NB4 (cell line): ENCODE measurements at places on chromosomes 7 and 10.

DNA sequence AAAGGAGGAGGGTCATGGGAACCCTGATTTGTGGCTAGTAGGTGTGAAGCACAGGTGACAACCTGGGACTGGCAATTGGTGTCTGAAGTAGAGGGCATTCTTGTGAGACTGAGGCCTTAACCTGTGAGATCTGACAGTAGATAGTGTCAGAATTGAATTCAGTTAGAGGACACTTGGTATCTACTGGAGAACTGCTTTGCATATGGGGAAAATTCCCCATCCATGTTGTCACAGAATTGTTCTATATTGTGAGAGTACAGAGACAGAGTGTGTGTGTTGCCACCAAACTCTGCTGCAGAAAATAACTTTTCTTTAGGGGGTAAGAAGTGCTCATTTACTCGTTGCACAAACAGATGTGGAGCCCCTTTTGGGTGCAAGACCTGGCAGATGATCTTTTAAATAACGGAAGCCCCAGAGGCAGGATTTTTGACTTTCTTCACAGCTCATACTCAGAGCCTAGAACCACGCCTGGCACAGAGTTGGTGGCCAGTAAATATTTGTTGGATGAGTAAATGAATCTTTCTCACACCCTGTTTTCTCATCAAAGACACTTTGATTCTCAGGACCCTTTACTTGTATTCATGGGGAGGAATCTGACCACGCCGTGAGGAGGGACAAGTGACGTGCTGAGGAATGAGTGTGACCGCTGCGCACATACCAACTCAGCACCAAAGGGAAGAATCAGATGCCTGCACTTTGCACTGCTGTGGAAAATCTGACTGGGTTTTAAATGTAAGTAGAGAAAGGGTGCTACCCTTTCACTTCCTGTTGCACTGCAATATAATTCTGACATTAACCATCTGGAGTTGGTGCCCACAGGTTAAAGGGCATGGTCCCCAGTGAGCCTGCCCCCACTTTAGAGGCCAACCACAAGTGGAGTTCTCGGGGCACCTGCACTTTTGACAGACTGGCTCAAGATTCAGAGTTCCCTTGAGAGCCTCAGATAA, 39.2 kb upstream of the SDHAF3 start:
- peak; percentile 8 for DNase-seq

DNA sequence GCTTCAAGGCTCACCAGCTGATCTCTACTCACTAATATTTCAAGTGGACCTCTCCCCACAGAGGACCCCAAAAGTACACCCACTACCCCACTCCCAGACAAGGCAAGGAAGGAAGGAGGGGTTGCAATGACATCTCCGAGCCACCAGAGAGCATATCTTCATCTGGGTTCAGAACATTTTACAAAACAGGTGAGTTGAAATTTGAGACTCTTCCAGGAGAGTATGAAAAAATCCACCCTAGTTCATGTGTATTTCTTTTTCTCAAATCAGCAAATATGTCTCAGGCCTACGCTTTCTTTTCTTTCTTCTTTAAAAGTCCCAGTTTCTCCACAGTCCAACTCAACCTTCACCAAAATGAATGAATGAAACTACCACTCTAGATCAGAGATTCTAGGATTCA, 61.9 kb downstream of the SGMS1 start:
- DNase-seq, result no peak

DNA sequence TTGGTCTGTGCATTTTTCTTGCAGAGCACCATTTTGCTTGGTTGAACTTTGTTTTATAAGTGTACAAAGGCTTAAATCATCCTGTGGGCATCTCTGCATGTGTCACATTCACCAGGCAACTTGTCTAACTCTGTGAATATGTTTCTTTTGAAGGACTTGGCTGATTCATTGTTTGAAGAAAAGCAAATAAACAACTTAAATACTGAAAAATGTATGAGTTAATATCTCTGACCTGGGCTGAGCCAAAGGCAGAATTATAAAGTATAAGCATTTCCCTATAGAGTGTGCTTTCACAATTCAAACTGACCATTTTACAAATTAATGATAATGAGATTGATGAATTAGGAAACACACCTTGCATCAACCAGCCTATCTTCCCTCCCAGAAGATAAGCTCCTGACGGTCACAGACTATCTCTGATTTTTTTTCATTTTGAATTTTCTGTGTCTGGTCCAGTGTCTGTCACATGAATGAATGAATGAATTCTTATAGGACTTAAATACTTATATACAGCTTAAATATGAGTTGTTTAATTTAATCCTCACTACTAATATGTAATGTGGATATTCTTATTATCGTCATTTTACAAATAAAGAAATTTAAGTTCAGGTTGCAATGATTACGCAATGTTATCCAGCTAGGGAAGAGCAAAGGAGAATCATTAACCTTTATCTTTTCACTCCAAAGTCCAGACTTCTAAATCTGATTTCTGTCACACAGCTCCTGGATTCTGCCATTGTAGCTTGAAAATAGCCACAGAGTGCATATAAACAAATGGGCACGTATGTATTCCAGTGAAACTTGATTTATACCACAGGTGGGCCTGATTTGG, 182.0 kb upstream of the PHYHIPL start:
- DNase-seq, result no peak

DNA sequence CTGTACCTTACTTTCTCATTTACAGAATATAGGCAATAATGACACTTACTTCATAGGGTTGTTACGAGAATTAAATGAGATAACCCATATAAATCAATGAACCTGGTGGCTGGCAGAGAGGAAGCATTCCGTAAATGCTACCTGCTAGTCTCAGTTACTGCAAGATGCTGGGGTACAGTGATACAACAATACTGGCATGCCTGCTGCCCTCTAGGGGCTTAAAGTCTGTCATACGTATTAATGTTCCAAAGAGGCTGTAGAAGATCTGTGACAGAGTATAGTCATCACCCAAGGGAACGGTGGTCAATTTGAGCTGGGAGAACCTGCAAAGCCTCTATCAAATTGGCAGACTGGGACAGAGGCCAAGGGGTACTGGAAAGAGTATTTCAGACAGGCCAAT, 421.5 kb downstream of the GPAM start:
- DNase-seq, result peak; percentile 29

- no peak for DNase-seq
Measured at GRCh38 chr7:112076324-112076723, 129.9 kb downstream of the DOCK4 start.

GRCh38 chr7:87199241-87199640, 20.3 kb downstream of the TMEM243 start:
- no peak for DNase-seq

- no peak for DNase-seq
Measured at GRCh38 chr7:55246171-55246570, 119.0 kb upstream of the LANCL2 start.

DNA sequence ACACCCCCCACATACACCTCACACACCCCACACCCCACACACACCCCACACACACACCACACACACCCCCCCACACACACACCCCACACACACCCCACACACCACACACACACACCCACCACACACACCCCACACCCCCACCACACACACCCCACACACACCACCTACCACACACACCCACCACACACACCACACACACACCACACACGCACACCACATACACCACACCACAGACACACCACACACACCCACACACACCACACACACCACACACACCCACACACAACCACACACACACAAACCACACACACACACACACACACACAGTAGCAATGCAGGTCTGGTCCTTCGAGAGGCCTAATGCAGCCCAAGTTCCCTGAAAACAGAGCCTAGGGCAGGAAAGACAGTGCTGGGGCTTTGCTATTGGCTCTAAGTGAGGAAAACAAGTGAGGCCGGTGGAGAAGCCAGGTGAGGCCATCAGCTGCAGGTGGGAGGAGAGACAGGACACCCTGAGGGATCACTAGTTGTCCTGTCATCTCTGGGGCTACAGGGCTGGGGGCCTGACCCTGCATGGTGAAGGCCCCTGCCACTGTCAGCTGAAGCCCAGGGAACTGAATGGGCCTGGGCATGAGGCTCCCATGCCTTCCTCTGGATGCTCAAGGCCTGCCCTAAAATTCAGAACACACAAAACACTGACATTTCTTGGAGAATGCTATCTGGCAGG, 92.6 kb downstream of the CYTH3 start:
- no peak for DNase-seq

DNA sequence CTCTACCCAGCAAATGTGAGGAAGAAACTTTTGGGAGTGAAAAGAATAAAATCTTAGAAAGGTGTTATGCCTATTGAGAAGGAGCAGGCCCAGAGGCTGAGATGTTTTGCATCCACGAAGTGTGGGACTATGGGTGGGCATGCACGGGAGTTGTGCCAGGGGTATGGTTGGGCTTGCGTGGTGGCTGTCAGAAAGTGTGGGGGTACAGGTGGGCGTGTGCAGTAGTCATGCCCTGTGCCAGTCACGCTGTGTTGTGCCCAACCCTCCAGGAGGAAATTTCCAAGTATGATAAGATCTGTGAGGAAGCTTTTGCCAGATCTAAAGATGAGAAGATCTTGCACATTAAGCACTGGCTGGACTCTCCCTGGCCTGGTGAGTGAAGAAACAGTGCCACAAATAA, 52.9 kb upstream of the ZMIZ2 start:
- DNase-seq, result no peak

- DNase-seq, result no peak
Measured at GRCh38 chr7:111025006-111025405, 65.9 kb upstream of the LRRN3 start.

GRCh38 chr10:36148207-36148606, 506.1 kb upstream of the FZD8 start:
- no peak for DNase-seq
